ENCODE measurements at places on chromosomes 1 and 21.

DNA sequence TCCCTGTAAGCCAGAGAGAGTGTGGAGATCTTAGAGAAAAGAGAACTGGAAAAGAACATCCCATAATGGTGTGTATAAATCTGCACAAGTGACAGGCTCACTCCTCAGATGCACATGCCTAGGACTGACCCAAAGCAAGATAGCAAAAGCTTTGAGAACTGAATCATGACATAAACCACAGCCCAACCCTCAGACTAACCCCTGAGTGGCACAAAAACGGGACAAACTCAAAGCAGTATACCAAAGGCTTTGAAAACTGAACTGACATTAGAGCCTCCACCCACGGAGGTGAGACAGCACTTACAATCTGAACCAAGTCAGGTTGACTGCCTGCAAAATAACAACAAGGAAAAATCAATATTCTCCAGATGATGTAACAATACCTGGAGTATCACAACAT lies 70.8 kb downstream of the TIAM1 start:
- DNase-seq = no peak

DNA sequence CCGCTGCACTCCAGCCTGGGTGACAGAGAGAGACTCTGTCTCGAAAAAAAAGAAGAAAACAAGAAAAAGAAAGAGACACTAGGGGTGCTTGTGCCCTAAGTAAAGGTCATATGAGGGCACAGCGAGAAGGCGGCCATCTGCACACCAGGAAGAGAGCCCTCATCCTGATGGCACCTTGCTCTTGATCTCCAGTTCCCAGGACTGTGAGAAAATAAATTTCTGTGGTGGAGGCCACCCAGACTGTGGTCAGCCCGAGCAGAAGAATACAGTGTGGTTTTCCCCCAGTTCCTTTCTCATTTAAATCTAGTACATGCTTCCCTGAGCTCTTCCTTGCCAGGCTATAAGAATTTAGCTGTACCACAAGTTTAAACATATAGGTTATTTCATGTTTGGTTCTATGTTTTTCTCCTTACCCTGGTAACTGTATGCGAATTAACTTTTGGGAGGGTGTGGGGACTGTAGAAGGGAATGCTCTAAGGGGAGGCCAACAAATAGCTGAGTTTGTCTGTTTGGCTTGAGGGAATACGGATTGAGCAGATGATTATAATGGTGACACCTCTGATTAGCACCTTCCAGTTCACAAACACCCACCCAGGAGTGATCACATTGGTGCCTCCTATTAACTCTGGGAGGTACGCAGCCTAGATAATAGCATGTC lies 119.6 kb upstream of the ERRFI1 start:
- no peak for DNase-seq

DNA sequence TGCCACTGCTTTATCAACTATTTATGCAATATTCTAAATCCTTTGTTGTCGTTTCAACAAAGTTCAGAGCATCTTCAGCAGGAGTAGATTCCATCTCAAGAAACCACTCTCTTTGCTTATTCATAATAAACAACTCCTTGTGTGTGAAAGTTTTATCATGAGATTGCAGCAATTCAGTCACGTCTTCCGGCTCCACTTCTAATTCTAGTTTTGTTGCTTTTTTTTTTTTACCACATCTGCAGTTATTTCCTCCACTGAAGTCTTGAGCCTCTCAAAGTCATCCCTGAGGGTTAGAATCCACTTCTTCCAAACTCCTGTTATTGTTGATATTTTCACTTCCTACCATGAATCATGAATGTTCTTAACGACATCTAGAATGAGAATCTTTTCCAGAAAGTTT lies 14.8 kb upstream of the ETS2 start:
- DNase-seq = no peak

GRCh38 chr1:61284936-61285335 lies 202.6 kb downstream of the NFIA start:
- DNase-seq = no peak

- DNase-seq = peak; percentile 81
Measured at GRCh38 chr1:15578921-15579682, 5.7 kb downstream of the AGMAT start.

- no peak for DNase-seq
Measured at GRCh38 chr1:248618878-248619277, 16.0 kb downstream of the OR2T11 start.

- no peak for DNase-seq
Measured at GRCh38 chr1:42669936-42670335, 11.7 kb downstream of the PPIH start.

- no peak for DNase-seq
Measured at GRCh38 chr1:151858030-151858746, 4.7 kb upstream of the THEM5 start.

DNA sequence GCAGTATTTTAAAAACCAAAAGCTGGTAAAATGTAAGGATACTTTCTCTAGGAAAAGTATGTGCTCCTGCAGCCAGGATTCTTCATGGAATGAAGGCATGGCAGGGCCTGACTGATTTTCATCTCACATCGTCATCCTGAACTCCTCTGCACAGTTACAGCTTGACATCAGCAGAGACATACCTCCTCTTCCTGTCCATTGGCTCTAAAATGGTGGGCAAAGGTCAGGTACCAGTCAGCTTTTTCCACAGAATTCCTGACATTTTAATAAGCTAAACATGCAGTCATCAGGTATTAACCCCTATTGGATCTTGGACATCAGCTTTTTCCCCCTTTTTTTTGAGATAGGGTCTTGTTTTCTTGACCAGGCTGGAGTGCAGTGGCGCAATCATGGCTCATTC lies 5.8 kb downstream of the PCNT start:
- DNase-seq = no peak

GRCh38 chr1:4062041-4062440 lies 162.0 kb upstream of the C1orf174 start:
- no peak for DNase-seq

DNA sequence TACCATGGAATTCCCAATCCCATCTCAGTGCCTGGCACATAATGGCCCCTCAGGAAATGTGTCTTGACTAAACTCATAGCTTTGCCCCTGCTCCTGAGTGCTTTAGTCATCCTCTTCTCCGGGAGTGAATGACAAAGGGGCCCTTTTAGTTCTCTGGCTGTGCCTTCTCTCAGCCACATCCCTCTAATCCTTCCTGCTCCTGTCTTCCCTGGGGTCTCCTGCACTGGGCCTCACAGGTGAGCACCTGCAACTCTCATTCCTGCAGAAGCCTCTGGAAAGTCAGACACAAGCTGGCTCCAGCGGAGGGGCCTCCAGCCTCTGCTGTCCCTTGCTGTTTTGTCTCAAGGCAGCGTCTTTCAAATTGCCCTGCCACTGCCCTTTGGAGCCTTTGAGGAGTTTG lies 14.0 kb upstream of the ETV3L start:
- no peak for DNase-seq

DNA sequence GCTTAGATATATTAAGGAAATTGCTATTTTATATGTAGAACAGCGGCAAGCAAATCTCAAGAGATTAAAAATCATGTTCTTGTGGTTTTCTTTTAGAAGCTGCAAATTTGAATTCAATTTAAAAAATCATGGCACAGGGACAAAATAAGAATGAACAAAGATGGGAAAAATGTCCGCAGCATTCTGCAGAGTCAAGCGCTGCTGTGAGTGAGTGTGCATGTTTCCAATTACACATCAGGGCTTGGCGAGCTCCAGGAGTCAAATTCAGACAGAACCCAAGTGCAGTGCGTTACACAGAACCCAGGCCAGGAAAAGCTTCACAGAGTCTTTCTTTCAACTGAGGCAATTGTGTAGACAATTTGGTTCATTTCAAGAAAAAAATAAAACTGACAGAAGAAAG lies 33.3 kb upstream of the ERG start:
- DNase-seq = no peak

DNA sequence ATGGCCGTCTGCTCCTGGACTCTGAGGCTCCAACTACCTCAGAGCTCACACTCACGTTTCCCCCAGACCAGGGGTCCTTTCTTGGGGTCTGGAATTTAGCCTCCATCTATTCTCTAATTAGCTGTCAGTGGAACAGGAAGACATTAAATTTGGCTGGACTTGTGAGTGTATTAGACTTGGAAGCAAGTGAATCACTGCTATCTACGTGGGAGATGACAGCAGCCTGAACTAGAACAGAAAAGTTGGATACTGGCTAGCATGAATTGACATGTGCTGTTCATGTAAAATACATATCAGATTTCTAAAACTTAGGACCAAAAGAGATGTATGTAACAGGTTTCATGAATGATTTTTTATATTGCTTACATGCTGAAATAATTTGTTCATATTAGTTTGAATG lies 28.0 kb downstream of the TAF5L start:
- no peak for DNase-seq

GRCh38 chr1:27397749-27398148 lies 5.3 kb downstream of the GPR3 start:
- peak; percentile 14 for DNase-seq

- no peak for DNase-seq
Measured at GRCh38 chr21:42561762-42562650, 48.4 kb downstream of the SLC37A1 start.

DNA sequence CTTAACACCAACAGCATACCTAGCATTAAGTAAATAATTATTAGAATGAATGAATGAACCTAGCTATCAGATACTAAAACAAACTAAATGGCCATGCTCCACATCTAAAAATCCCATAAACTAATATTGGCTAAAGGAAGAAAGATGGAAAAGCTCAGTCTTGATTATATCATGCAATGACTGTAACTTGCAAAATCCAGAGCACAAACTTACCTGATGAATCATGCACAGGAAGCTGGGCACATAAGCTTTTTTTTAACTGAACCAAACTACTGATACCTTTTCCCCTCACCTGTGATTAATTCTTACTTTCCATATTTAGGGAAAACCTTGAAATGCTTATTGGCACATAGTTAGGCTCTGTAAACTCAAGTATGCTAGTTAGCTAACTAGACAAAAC lies 70.2 kb downstream of the KIF14 start:
- no peak for DNase-seq

- no peak for DNase-seq
Measured at GRCh38 chr1:89125913-89126580, at the start of gene GBP2. Gene GBP2 (minus strand): TSS chr1:89126114. CDS start chr1:89121966, 4,148 bp downstream.

DNA sequence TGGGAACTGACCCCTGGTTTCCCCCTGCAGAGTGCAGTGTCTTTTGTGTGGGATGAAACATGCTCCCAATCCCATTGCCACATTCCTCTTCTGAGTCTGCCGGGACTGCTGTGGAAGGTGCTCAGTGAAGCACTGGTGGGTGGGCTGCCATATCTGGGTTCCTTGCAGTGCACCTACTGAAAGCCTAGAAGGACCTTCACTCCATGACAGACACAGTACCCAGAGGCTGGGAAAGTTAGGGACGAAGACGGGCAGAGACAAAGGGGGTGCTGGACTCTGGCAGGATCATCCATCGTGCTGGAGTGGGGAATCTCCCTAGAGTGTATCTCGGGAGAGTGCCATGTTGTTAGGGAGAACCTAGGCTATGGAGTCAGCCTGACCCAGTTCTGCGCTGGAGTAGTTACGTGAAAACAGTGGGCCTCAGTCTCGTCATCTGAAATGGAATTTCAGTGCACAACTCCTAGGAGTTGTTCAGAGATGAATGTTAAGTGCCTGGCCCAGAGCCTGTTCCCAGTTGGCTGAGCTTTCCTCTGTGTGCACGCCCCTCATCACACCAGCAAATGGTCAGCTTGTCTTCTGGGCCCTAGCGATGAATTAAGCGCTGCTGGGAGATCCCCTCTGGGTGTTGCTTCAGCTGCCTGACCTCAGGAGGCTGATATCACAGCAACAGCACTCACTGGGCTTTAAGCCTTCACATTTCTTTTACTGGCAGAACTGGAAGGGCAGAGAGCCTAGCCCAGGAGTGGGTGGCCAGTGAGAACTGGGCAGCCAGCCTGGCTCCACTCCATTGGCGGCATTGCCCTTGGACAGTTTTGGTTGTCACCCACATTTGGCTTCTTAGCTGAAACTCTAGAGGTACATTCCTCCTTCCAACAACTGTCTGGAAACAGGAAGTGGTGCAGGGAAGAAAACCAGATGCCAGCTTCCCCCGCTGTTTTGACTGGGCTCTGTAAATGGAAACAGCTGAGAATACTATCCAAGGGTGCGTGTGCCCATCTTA lies 479.8 kb upstream of the VAMP3 start:
- no peak for DNase-seq

- no peak for DNase-seq
Measured at GRCh38 chr1:246677842-246678241, 46.4 kb upstream of the SCCPDH start.

DNA sequence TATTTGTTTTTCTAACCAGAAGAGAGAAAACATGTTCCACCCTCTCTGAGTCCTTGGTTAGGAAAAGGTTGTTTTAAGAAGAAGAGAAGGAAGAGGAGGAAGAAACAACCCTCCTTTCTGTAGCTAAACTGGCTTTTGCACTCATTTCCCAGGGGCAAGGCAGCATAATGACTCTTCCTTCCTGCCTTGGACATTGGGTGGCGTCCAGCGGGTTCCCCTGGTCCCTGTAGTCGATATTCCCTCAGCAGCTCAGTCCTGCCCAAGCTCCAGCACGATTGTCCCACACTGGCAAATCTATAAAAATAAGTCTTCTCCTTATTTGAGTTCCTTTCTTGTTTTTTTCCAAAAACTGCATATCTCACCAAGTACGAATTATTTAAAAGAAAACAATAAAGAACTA lies 81.2 kb downstream of the TEX35 start:
- DNase-seq = no peak

- DNase-seq = no peak
Measured at GRCh38 chr1:44609412-44609767, 64.9 kb downstream of the TMEM53 start.

- DNase-seq = no peak
Measured at GRCh38 chr1:153976819-153977249, 640 bp downstream of the JTB start.

- DNase-seq = no peak
Measured at GRCh38 chr1:182196897-182197870, 135.7 kb upstream of the ZNF648 start.

GRCh38 chr1:222829868-222830267 lies 15.0 kb downstream of the DISP1 start:
- DNase-seq = no peak

DNA sequence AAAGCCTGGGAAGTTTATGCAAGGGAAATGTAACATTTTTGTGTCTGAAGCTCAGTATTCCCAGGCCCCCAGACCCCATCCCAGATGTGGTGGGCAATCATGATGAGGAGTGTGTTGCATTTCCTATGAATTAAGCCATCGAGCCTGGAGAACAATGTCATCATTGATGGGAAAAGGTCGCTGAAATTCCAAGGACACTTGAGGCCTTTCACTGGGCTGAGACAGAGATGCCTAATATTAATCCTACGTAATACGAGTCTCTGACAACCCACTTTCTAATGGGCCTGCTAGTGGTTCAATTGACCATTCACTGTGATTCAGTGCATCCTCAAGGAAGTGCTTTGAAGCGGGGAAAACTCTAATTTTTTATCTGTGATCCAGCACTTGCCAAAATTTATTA lies 291.6 kb downstream of the PLPP3 start:
- no peak for DNase-seq

- DNase-seq = no peak
Measured at GRCh38 chr1:180899262-180899661, 13.4 kb upstream of the KIAA1614 start.

DNA sequence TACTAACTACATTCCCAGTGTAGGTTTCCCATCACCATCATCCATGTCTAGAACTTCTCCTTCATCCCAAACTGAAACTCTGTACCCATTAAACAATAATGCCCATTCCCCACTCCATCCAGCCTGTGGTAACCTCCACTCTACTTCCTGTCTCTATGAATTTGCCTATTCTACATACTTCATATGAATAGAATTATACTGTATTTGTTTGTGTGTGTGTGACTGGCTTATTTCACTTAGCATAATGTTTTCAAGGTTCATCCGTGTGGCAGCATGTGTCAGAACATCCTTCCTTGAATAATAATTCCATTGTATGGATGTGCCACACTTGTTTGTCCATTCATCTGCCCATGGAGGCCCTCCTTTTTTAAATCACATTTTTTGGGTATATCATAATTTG lies 35.7 kb downstream of the ATP2B4 start:
- DNase-seq = no peak

- DNase-seq = no peak
Measured at GRCh38 chr1:107647012-107647411, 318.0 kb downstream of the VAV3 start.

Measured in posterior cingulate gyrus (tissue), 11 donors.